ENCODE measurements at places on chromosomes 12 and 14.

- DNase-seq = no peak
These were observed 142.6 kb downstream of the PPM1H start for GRCh38 chr12:62792236-62792870.

- DNase-seq = no peak
These were observed 12.0 kb downstream of the KIF26A start for GRCh38 chr14:104150136-104151025.

DNA sequence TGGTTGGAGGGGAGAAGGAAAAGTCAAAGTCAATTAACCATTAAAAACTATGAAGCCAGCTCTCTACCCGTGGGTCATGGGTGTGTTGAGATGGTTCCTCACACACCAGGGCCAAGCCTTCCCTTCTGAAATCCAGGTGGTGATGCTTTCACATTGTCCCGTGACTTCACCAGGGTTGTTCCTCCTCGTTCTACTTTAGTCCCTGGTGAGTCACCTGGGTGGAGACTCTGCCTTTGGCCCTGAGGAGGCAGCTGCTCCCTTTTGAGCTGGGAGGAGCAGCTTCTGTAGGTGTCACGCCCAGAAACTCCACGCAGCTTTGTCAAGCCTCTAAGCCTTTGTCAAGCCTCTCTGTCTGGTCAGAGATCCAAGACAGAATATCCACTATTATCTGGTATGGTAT is 348.3 kb downstream of the BMP4 start:
- DNase-seq = no peak

- DNase-seq = no peak
These were observed 16.7 kb downstream of the TRHDE start for GRCh38 chr12:72288911-72289310.

DNA sequence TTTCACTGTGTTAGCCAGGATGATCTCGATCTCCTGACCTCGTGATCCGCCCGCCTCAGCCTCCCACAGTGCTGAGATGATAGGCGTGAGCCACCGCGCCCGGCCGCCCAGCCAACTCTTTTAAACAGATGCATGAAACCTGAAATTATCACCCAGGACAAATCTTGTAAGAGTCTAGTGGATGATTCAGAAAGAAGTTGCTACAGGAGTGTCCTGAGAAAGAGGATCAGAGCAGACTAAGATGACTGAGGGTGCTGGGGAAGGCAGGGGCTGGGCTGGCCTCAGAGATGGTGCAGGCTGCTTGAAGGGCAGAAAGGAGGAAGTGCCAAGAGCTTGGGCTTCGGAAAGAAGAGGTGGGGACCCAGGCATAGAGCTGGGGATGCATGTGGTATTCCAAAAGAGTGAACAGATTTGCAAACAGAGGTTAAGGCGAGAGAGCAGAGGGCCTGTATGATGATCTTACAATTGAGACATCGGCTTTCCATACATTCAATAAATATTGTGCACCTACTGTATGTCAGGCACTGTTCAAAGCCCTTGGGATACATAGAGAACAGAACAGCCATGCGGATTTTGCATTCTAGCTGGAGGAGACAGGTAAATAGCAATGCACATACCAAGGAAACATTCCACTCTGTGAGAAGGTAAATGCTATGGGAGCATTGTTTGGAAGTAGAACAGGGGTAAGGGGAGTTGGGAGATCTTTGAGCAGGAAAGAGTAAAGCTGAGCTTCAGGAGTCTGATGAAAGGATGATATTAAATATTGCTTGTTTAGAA is 7.4 kb upstream of the CD9 start:
- DNase-seq = no peak

GRCh38 chr12:107349008-107349747 is 255.8 kb upstream of the CRY1 start:
- DNase-seq = no peak

GRCh38 chr14:51818748-51819380 is 41.5 kb upstream of the GNG2 start:
- DNase-seq = no peak

Measured in cortex of kidney (tissue), 1 donor.